ENCODE measurements at places on chromosomes 2 and 18.
A peak's percentile ranks its signal among the peaks of the same experiment; 100 is the strongest.

- peak; percentile 81 for DNase-seq
These were observed at the start of gene SATB2 for GRCh38 chr2:199457147-199458008. TSS of gene SATB2 (minus strand) at chr2:199457939. CDS start at chr2:199456037, 1,902 bp downstream.

DNA sequence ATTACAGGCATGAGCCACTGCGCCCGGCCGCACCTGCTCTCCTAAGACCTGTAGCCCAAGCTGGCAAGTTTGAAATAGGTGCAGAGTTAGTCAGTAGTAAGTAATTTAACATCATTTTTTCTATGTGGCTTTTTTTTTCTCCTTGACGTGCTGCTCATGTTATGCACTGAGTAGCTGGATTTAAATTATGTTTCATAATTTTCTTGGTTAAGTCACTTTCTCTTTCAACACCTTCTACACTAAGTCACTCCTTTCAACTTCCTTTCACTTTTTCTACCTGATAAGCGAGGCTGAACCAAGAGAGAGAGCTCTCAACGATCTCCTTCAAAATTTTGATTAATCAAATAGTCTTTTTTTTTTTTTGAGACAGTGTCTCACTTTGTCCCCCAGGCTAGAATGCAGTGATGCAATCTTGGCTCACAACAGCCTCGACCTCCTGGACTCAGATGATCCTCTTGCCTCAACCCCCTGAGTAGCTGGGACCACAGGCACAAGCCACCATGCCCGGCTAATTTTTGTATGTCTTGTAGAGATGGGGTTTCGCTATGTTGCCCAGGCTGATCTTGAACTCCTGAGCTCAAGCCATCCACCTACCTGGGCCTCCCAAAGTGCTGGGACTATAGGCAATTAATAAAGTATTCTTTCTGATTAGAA lies 13.1 kb downstream of the CASP8 start:
- DNase-seq, result no peak

GRCh38 chr2:158818511-158818910 lies 23.4 kb downstream of the DAPL1 start:
- no peak for DNase-seq

GRCh38 chr18:44799382-44799906 lies 118.8 kb downstream of the SETBP1 start:
- DNase-seq, result no peak

DNA sequence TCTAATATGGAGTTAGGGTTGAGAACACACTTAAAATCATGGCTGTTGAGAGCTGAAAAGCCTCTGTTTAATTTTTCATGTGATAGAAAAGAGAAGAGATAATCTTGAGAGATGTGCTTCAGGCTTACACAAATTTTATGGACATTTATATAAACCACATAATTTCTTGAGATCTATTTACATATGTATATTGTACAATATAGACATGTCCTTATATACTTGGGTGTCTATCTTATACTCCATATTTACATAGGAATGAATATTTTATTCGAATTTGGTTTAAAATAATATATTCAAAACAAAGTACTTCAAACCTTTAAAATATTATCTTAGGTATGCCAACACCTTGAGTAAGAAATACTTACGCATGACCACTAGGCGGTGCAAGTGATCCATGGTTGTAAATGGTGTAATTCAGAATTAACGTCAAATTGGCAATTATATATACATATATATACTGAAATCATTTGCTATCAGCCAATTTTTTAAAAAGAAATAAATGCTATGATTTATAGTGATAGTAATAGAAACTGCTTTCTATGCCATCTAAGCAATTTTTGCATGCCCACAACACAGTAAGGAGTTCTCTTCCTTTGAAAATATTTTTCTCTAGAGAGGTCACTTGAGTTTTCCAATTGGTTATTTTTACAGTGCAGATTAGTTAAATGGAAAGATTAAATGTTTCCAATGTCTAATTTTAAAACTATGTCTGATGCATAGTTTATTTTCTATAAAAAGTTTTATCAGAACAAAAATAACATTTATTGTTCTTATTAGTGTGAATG lies 37.6 kb upstream of the SPAG16 start:
- DNase-seq, result no peak

- no peak for DNase-seq
These were observed 31.9 kb upstream of the CASP8 start for GRCh38 chr2:201228271-201228911.

GRCh38 chr18:63043516-63043915 lies 276.1 kb downstream of the BCL2 start:
- no peak for DNase-seq

- DNase-seq, result no peak
These were observed 158.8 kb downstream of the L3MBTL4 start for GRCh38 chr18:6255886-6256285.

- DNase-seq, result no peak
These were observed 64.0 kb upstream of the SLC14A2 start for GRCh38 chr18:45551142-45551815.
